Stimulated activated CD8-positive, alpha-beta memory T cell treated with anti-CD3 and anti-CD28 coated beads, Interleukin-12 subunit alpha, Interleukin-12 subunit beta, amount 100 ng/mL, for 1 hour (primary cell): ENCODE measurements at places on chromosomes 2 and 18.

GRCh38 chr2:68377137-68377780 lies 12.2 kb downstream of the PLEK start:
- no peak for DNase-seq

DNA sequence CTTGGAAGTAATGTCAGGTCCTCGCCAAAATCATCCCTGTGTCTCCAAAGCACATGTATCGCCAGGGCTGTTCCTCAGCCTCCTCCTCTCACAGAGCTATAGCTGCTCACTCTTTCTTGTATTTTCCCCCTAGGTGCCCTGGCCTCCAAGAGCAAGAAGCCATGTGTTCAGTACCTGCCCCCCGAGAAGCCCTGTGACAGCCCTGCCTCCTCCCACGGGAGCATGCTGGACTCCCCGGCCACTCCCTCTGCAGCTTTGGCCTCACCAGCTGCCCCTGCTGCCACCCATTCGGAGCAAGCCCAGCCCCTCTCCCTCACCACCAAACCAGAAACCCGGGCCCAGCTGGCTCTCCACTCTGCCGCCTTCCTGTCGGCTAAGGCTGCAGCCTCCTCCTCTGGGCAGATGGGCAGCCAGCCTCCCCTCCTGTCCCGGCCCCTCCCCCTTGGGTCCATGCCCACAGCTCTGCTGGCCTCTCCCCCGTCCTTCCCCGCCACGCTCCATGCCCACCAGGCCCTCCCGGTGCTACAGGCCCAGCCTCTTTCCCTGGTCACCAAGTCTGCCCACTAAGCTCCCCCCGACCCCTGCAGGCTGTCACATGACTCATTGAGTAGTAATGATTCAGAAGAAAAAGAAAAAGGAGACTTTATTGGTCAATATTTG lies 18.8 kb downstream of the TGOLN2 start:
- no peak for DNase-seq

DNA sequence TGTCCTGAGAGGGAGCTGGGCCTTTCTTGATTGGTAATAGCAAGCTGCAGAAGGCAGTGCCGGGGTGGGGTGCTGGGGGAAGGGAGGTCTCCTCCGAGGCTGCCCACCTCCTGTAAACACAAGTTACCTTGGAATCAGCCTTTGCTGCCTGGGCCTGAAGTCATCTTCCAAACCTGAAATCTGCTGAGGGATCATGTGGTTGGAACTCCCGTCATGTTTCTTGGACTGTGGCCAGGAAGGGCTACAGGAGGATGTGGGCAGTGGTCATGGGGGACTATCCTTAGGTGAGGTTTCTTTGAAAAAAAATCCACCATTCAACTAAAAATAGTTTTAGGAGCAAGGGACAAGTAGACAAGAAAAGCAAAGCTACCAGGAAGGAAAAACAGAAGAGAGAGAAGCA lies 74.2 kb downstream of the CDK15 start:
- DNase-seq, result no peak

- DNase-seq, result no peak
Observed at GRCh38 chr2:82853299-82853698, 1605.8 kb downstream of the SUCLG1 start.

DNA sequence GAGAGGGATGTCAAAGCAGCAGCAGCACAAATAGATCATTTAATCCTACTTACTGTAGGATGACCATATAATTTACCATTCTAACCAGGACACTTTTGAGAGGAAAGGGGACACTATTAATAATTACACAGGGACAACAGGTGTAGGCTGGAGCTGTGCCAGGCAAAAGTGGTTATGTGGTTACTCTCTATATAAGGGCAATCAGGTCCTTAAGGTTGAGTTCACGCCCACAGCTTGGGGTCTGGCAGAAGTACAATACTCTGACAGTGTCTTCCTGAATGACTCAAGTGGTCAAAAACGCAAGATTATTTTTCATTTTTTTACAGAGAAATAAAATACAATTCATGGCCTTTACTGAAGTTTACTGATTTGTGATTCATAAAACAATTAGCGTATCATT lies 2.8 kb downstream of the PREPL start:
- no peak for DNase-seq

GRCh38 chr2:165467921-165468320 lies 1.6 kb upstream of the CSRNP3 start:
- no peak for DNase-seq

GRCh38 chr2:27025861-27026851 lies 6.6 kb upstream of the TMEM214 start:
- DNase-seq, result no peak

DNA sequence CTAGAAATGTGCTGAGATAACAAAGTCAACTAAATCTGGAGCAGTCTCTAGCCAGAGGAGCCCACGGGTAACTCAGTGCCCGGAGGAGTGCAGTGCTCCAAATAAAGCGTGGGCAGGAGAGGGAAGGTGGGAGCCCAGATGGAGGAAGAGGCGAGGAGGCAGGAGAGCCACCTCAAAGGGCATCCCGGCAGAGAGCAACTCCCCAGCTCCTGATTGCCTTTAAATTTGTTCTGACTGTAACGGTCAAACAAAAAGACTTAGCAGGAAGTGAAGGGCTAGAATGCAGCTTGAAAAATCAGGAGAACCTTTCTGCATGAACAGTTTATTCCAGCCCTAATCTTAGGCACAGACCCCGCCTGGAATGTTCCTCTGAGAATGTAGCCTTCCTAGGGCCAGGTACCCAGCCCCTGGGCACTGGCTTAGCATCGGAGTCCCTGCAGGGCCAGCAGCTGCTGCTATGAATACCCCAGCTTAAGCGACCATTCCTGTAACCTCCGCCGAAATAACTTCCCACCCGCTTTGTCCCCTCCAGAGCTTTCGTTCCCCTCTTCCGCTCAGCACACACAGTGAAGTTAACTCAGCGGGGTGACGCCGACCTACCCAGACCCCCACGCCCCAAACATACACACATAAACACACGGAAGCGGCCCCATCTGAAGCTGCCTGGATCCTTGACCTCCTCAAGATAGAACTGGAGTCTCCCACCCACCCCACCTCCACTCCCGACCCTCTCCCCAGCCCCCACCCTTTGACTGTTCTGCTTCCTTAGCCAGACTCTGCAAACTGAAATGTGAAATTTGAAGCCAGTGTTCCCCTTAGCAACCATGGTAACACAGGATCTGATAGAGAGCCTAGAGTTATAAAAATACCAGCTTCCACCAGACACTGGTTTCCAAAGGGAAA lies 123.2 kb downstream of the SMAD7 start:
- no peak for DNase-seq

- DNase-seq, result peak; percentile 34
Observed at GRCh38 chr18:5238371-5238976, 41.4 kb upstream of the AKAIN1 start.

DNA sequence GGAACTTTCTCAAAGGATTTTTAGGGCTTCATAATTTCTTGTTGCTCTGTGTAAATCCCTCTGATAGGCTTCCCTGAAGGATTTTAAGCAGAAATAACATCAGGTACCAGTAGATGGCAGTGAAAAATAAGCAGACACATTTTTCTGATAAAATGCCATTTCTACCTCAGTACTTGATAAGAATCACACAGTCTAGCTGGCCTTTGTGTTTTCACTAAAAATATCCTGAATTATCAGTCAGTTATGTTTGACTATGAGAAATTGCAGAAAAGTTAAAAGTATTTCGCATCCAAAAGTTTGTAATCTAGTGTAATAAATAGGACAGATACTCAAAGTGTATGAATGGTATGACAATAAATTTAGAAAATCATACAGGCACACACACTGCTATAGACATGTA lies 68.7 kb downstream of the DNAJC10 start:
- no peak for DNase-seq

DNA sequence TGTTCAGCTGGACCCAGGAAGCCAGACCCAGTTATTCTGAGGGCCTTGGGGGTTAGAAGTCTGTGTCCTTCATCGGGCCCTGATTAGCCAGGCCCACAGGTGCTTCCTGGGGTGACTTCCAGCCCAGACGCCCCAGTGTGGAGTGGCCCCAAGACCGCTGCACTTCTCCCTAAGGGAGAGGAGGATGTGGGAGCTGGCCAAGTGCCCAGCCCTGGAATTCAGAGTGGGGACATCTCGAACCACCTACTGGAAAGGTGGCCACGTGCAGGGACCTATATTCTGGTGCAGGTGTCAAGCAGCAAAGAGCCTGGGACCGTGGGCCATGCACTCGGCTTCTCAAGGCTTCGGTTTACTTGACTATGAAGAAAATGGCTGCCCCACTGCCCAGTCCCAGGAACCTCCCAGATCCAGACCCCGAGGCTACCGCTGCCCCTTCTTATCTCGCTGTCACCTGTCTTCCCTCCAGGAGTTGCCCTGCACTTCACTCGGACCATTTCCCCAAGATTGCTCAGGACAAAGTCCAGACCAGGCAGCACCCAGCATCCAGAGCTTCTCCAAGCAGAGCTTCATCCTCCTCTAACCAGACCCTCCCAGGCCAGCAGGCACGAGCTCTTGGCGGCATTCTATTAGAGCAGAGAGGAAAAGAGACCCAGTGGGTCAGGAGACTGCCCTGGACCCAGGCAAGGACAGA lies 142.8 kb upstream of the ID2 start:
- DNase-seq, result no peak

GRCh38 chr18:11981192-11981542 lies at the start of gene IMPA2:
Gene IMPA2 (plus strand): TSS chr18:11981507. CDS start chr18:11981670, 163 bp downstream.
- no peak for DNase-seq

DNA sequence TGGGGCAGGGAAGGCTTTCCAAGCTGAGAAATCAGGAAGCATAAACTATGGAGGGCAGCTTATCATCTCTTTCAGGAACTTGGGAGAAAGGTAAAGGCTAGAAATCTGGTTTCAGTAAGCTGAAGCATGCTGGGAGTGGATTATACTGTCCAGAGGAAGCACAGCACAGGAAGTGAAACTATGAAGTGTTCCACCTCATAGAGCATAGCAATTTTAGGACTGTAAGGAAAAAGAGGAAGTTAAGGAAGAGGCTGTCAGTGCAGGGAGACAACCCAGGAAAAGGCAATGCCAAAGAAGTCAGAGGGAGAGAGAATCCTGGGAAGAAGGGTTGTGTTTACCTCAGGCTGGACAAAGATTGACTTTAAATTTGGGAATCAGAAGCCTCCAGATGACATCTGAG lies 51.9 kb downstream of the EFEMP1 start:
- DNase-seq, result no peak

GRCh38 chr18:22488554-22488953 lies 70.8 kb upstream of the CTAGE1 start:
- DNase-seq, result no peak

- DNase-seq, result no peak
Observed at GRCh38 chr18:9751371-9752031, 43.4 kb downstream of the RAB31 start.

GRCh38 chr2:148167855-148168254 lies 147.0 kb downstream of the MBD5 start:
- DNase-seq, result no peak

DNA sequence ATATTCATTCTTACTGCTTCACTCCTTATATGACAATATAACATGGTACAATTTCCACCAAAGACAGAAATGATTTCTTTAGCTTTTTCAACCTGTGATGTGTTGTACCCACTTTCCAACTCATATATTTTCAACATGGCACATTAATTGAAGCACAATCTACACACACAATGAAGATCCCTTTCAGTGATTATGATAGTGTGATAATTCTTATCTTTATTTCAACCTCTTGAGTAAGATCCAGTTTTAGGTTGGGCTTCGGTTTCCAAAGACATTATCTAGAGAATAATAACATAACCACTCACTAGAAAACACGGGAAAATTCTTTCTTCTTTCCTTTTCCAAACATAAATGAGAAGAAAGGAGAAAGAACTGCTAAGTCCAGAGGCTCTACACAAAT lies 3.4 kb upstream of the DSG3 start:
- DNase-seq, result no peak

DNA sequence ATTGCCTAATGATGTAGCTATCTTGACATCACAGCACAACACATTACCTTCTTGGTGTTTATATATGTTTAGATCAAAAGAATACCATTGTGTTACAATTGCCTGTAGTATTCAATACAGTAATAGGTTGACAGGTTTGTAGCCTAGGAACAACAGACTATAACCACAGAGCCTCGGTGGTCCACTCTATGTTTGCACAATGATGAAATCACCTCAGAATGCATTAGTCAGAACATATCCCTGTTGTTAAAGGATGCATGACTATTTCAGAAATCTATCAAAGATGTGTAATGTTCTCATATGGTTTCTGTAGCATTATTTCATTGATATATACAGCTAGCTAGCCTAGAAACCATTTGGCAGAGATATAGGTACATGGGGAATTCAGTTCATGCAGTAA lies 8.9 kb downstream of the METTL5 start:
- DNase-seq, result no peak

DNA sequence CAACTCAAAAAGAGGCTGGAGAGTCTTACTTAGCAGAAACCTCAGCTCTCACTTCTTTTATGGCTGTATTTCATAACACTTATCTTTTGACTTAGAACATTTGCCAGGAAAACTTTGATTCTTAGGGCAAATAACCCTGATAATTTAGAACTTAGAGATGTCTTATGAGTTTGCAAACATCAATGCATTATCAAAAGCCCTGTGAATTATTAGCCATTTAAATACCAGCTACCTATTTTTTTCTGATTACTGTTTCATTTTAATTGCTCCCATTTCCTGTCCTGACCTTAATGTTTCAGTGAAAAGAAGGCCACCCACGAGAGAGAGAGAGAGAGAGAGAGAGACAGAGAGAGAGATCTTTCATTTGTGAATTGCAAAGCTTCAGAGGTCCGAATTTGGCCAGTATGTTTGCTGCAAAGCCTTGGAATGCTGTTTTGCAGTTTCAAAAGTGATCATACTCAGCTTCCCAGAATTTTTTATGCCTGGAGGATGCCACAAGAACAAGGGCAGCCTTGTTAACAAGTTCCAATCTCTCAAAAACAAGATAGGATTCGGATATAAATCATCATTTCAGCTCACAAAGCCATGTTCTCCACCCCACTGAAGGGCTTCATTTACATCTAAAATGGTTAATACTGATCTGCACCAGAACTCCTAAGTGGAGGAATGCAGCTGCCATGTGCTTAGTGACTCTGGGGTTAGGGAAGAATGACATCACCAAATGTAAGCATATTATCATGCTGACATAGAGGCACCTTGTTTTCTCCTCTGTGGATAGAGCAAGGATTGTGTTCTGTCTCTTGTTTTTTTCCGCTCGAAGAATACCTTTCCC lies 478.2 kb downstream of the ARHGAP15 start:
- DNase-seq, result no peak
